NCI-H2171 treated with DMSO at 0.1 percent for 48 hours (cell line): ENCODE measurements at places on chromosomes 5 and 9.

GRCh38 chr5:169265888-169266287 is 35.1 kb downstream of the SLIT3 start:
- DNase-seq = no peak

DNA sequence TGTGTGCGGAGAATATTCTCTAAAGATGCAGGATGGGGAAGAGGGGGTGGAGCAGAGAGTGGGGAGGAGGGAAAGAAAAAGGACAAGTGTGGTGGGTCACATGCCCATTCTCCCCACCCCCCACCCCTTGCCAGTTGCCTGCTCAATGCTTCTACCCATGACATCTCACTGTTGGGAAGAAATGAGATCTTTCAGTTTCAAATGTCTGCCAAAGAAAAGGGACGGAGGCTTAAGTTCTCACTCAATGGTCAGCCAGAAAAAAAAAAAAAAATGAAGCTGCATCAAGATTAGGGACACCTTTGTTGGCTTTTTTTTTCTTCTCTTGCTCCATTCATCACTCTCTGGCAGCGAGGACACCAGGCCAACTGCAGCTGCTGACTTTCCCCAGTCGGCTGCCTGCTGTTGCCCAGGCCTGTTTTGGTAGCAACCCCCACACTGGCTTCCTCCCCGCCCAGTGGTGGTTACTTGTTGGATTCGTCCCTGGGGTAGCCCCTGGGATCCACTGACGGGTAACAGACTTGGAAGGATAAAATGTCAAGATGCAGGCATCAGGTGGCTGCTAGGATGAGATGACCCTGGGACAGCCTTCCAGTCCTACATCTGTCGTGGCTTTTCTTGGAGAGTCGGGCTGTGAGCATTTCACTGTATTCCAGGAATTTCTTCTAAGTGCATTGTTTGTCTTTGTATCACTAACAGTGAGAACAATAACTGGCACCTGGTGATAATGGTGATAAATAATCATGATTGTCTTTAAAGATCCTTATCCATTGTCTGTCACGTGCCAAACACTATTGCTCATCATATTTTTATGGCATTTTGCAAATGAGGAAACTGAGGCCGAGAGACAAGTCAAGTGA is 9.1 kb downstream of the WWC1 start:
- DNase-seq = peak; percentile 61

GRCh38 chr5:55857247-55857640 is 6.1 kb downstream of the IL31RA start:
- no peak for DNase-seq

- no peak for DNase-seq
Observed at GRCh38 chr5:180126716-180127681, 55.4 kb upstream of the RNF130 start.

- peak; percentile 81 for DNase-seq
Observed at GRCh38 chr5:17748201-17748600, 113.9 kb downstream of the TAF11L14 start.

DNA sequence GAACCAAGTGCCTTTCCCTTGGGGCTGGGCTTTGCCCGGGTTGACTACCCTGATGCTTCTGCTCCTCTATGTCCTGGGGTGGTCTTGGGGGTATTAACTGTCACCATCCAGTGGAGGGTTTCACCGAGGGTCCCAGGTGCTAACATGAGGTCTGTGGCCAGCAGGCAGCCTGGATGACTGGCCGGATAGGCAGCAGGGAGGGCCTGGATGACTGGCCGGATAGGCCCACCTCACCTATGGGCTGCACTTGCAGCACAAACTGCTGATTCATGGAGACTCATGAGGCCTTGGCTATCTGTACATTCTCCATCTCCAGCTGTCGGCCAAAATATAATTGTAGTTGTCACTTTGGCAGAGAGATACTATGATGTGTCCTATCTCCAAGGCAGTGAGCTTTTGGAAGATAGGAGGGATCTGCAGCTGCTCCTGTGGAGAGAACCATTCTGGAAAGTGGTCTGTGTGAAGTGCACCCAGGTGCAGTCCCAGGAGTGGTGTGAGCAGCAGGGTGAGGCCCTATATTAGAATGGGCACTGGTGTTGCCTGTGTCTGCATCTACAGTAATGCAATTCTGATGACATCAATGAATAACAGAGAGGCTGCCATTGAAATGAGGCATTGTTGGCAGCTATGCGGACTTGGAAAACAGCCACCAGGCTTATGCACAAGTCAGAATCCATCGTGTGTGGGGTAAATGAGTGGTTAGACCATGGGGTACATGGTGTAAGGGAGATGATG is 26.3 kb upstream of the CDKN2AIPNL start:
- DNase-seq = no peak

DNA sequence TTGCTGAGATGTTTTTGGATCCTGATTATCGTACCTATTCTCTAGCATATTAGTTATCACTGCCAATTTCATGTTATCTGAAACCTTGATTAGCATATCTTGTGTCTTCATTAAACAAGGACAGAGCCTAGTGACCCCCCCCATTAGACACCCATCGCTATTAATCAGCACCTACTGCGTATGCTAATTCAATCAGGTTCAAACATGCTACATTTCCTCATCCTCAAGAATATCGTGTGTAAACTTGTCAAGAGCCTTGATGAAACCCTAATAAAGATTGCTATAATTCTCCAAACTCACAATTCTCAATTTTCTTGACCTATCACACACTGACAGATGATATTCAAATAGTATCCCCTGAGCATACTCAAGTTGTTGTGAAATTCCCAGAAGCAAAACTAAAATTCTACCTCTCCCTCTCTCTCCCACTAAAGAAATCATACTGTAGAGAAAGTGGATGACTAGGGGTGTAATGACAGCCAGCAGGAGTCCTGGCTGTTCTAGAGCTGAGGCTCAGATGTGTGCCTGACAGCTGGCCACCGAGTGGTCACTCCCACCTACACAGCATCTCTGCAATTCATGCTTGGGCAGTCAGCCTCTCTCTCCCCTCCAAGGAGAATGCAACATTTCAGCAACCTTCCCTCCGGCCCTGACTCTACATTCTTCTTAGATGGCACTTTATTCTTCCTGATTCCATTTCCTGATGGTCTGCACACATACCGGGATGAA is 9.2 kb upstream of the ZNF354A start:
- no peak for DNase-seq

GRCh38 chr9:130728721-130729120 is 35.1 kb downstream of the EXOSC2 start:
- DNase-seq = no peak

- no peak for DNase-seq
Observed at GRCh38 chr5:75964008-75964407, 119.2 kb upstream of the SV2C start.

GRCh38 chr5:35835796-35836742 is 20.6 kb upstream of the IL7R start:
- no peak for DNase-seq

DNA sequence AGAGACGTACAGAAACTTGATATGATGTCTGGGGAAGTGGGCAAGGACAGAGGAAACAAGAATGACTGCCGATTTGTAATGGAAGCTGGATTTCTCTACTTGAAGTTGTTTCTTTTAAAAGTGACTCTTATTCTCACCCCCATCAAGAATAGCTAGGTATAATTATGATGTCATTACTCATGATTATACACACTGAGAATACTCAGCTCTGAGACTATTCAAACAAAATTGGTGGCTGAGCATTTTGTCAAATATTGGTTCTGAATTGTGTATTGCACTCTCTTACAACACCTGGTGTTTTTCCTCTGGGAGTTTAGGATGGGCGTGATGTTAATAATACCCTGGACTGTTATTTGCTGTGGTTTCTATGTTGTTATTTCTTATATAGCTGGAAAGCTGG is 46.3 kb downstream of the MAST4 start:
- DNase-seq = no peak

GRCh38 chr9:37144762-37145161 is 24.4 kb downstream of the ZCCHC7 start:
- no peak for DNase-seq

DNA sequence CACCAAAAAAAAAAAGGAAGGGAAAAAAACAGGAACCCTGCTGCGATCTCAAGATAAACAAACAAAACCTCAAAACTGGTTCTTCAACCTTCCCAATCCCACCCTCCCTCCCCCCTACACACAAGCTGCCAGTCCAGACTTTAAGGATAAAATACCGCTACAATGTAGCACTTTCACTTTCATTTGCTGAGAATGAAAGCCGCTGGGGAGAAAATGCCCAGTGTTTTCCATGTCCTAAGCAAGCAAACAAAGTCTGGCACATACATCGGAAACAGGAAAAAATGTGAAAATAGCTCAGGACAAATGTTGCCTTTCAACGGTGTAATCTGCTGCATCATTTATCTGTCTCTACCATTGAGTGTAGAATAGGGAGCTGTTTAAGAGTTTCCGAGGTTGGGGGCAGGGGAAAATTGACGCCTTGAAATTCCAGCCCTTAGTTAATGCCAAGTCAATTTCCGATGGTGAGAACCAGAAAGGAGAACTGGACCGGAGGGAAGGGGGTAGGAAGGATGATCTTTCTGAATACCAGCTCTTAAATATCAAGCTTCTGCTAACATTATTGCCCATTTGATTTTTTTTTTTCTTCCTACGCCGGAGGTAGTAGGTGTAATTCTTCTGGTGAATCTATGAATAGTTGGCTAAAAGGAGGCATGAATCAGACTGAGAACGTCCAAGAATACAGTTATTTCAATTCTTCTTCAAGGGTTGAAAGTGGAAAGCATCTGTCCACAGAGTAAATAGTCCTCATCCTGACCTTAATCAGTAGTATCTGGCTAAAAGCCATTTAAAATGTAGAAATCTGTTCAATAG is 1.2 kb upstream of the ADAMTS6 start:
- peak; percentile 36 for DNase-seq

- DNase-seq = no peak
Observed at GRCh38 chr9:23582836-23583235, 243.2 kb downstream of the ELAVL2 start.

- DNase-seq = peak; percentile 65
Observed at GRCh38 chr9:104772714-104773510, 9.0 kb downstream of the NIPSNAP3B start.
